ENCODE measurements at places on chromosomes 1 and 21.

GRCh38 chr1:75613916-75614315 lies 3.0 kb upstream of the SLC44A5 start:
- H3K27me3 ChIP-seq: no peaks in the 10 kb centered on the region
- no peak overlapping the region for H3K27ac ChIP-seq
- no peaks in the 10 kb centered on the region for H3K36me3 ChIP-seq
- H3K4me3 ChIP-seq: no peak overlapping the region
- peaks cover 7% of the 10 kb centered on the region for H3K4me1 ChIP-seq

DNA sequence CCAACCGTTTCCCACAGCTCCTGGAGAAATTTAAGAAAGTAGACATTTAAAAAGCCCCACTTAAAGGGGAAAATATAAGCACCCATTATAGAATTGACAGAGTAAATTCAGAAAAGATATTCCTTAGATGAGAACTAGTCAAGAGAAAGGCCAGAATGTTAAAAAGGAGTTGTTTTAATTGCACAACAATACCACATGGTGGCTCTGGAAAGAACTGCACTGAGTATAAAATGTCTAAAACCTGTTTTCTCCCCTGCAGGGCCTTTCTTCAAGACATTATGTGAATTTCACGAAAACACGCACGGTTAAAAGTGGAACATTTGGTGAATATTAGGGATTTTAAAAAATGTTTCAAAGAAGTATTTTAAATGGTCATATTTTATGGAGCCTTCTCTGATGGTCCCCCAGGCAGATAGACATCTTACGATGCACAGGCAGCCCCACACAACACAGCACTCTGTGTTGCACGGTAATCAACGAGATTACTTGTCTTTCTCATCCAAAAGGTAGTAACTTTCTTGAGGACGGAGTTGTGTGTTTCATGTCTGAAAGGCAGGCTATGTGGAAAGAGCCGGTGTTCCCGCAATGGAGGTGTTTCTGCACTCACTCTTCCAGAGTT lies 101.9 kb downstream of the PRRX1 start:
- no peak for DNase-seq
- no peak overlapping the region for H3K4me3 ChIP-seq
- no peaks in the 10 kb centered on the region for H3K4me1 ChIP-seq
- H3K27me3 ChIP-seq: no peaks in the 10 kb centered on the region
- H3K36me3 ChIP-seq: no peaks in the 10 kb centered on the region
- H3K27ac ChIP-seq: no peak overlapping the region

- H3K27me3 ChIP-seq: no peaks in the 10 kb centered on the region
- no peak overlapping the region for H3K27ac ChIP-seq
- H3K36me3 ChIP-seq: no peaks in the 10 kb centered on the region
- peaks cover 5% of the 10 kb centered on the region for H3K4me1 ChIP-seq
These were observed 34.7 kb downstream of the SLC1A7 start for GRCh38 chr1:53107570-53108322.

DNA sequence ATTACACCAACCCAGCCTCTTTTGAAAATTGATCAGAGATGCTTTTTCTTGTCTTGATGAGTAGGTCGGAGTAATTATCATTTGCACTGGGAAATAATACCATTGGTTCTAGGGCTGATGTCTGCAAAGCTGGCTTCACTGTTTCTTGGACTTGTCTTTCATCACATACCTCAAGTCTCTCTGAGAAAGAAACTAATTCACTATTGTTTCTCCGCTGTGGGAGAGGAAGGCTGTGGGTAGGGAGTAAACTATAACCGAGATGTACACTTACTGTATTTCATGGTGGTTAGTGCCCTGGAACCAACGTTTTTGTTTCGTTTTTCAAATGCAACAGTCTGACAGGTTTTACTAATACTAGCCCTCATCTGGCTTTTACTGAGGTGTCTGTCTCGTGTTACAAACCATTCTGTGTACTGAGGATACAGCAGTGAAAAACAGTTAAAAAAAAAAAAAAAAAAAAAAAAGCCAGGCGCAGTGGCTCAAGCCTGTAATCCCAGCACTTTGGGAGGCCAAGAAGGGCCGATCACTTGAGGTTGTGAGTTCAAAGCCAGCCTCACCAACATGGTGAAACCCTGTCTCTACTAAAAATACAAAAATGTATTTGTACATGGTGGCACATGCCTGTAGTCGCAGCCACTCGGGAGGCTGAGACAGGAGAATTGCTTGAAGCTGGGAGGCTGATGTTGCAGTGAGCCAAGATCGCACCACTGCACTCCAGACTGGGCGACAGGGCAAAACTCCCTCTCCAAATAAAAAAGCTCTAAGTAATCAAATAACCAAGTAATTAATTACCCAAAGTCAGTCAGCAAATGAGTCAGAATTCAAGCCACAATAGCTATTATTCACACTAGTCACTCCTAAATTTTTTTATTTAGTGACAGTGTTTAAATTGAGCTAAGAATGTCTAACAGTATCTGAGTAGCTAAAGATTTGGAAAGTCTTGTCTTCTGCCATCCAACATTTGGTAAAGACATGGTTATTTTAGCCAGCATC lies 23.3 kb downstream of the TOMM20 start:
- H3K27ac ChIP-seq: no peak overlapping the region
- H3K4me1 ChIP-seq: peaks cover 3% of the 10 kb centered on the region
- H3K36me3 ChIP-seq: no peaks in the 10 kb centered on the region

GRCh38 chr21:45202889-45203288 lies 84.8 kb downstream of the POFUT2 start:
- no peak overlapping the region for H3K4me3 ChIP-seq
- H3K27ac ChIP-seq: no peak overlapping the region
- no peak for DNase-seq
- H3K4me1 ChIP-seq: no peaks in the 10 kb centered on the region
- H3K27me3 ChIP-seq: no peaks in the 10 kb centered on the region

Data from ovary (tissue), 10 donors.